ENCODE measurements at places on chromosomes 1 and 21. TPM values are rescaled to one million over a fixed set of nuclear protein-coding genes. Genes with fewer than 3 reads are reported as not detected.

- H3K4me1 ChIP-seq, result peaks cover 6% of the 10 kb centered on the region
- no peak for DNase-seq
- no peak overlapping the region for H3K27ac ChIP-seq
- H3K36me3 ChIP-seq, result no peaks in the 10 kb centered on the region
- peak overlapping the region; percentile 52 for H3K4me3 ChIP-seq
Observed at GRCh38 chr1:57424231-57425027, 569 bp upstream of the DAB1 start.

DNA sequence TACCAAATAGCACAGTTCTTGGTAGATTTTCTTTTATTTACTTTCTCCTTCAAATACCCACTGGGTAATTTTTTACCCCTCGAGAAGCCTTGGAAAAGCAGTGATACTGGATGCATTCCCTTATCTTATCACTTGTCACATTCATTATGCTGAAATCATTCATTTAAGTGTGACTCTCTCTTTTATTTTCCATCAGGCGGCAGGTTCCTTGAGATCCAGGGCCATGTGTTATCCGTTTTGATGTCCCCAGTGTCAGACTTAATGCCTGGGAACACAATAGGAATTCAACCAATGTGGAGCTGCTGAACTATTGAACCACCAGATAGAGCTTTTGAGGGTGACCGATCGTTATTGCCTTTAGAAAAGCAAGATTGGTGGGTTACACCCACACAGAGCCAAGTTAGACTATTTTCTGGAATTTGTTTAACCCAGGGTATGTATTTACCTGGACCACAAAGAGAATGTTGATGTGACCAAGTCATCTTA is 51.5 kb upstream of the ATP5PO start:
- H3K27me3 ChIP-seq, result no peaks in the 10 kb centered on the region
- DNase-seq, result no peak
- H3K36me3 ChIP-seq, result no peaks in the 10 kb centered on the region
- H3K4me1 ChIP-seq, result peaks cover 26% of the 10 kb centered on the region
- H3K27ac ChIP-seq, result peak overlapping the region; percentile 52

DNA sequence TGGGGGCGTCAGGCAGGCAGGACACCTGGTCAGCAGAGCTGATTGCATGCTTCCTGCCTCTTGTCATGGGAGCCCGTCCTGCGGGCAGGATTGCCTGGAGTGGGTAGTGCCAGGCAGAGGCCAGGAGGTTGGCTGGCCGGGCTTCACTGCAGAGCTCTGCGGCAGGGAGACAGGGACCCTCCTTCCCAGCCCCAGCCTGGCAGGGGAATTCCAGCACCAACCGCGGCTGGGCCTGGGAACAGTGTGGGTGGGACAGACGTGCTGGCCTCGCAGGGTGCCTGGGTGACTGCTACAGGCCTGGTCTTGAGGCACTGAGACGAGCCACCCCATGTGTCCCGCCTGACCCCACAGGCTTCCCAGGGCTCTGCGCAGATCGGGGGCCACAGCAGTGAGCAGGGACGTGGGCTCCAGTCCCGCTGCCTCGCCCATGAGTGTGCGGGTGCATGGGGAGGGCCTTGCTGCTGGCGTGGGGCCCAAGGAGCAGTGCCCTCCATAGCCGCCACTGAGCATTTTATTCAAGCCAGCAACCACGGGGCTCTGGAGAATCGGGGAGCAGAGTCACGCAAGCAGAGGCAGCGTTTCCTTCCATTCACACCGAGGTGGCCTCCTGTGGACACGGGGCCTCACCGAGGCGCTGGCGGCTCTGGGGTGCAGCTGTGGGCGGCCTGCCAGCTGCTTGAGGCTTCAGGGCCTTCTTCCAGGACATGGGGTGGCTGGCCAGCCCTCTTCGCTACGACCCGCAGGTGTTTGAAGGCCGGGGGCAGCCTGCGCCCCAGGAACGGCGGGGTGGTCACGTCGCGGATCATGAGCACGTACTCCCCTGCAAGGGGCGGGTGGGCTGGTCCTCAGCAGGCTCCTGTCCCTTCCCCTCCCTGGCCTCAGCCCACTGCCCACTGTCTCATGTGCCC is 70.3 kb downstream of the MORN1 start:
- DNase-seq, result no peak
- no peaks in the 10 kb centered on the region for H3K27me3 ChIP-seq
- H3K4me1 ChIP-seq, result peaks cover 12% of the 10 kb centered on the region
- no peaks in the 10 kb centered on the region for H3K36me3 ChIP-seq
- H3K27ac ChIP-seq, result no peak overlapping the region

GRCh38 chr1:243316366-243316989 is 60.6 kb downstream of the SDCCAG8 start:
- no peaks in the 10 kb centered on the region for H3K36me3 ChIP-seq
- H3K27me3 ChIP-seq, result no peaks in the 10 kb centered on the region
- H3K27ac ChIP-seq, result no peak overlapping the region
- no peak overlapping the region for H3K4me3 ChIP-seq
- no peak for DNase-seq

The PRR9 gene
- total RNA-seq, result not detected

GRCh38 chr1:1925437-1926345 is 6.6 kb upstream of the TMEM52 start:
- no peak for DNase-seq
- H3K27ac ChIP-seq, result no peak overlapping the region
- no peaks in the 10 kb centered on the region for H3K27me3 ChIP-seq
- H3K36me3 ChIP-seq, result no peaks in the 10 kb centered on the region
- no peak overlapping the region for H3K4me3 ChIP-seq

The PHGDH gene
- 82.0 TPM for total RNA-seq

GRCh38 chr1:100364697-100365096 is 12.4 kb downstream of the CDC14A start:
- no peak overlapping the region for H3K27ac ChIP-seq
- 0 out of 2 replicates have a peak, but pooled peaks cover 3% of the 10 kb centered on the region for H3K4me1 ChIP-seq
- H3K27me3 ChIP-seq, result no peaks in the 10 kb centered on the region
- H3K36me3 ChIP-seq, result no peaks in the 10 kb centered on the region
- no peak overlapping the region for H3K4me3 ChIP-seq
- DNase-seq, result no peak

- no peaks in the 10 kb centered on the region for H3K36me3 ChIP-seq
- H3K27ac ChIP-seq, result no peak overlapping the region
- no peak overlapping the region for H3K4me3 ChIP-seq
- H3K4me1 ChIP-seq, result peaks cover 16% of the 10 kb centered on the region
- no peaks in the 10 kb centered on the region for H3K27me3 ChIP-seq
Observed at GRCh38 chr1:27935721-27936120, 921 bp downstream of the SMPDL3B start.

Data from Panc1 (cell line).